ENCODE measurements at places on chromosomes 12 and 14.

GRCh38 chr14:98955741-98956070 is 316.3 kb downstream of the BCL11B start:
- DNase-seq = no peak

DNA sequence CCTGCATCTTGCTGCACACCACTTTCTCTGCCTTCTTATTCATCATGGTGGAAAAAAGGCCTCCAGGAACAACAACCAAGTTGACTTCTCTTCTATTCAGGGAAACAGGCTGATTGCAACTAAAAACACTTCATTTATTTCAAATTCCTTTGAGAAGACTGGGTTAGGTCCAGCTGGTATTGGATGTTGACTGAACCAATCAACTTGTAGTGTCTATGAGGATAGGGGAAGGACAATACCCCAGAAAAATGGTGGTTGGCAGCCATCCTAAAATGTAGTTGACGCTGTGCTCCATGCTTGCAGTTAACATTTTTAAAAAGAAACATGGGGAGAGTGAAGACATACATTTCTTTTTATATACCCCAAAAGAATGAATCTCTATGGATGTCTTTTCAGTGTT is 34.4 kb upstream of the CRADD start:
- no peak for DNase-seq

DNA sequence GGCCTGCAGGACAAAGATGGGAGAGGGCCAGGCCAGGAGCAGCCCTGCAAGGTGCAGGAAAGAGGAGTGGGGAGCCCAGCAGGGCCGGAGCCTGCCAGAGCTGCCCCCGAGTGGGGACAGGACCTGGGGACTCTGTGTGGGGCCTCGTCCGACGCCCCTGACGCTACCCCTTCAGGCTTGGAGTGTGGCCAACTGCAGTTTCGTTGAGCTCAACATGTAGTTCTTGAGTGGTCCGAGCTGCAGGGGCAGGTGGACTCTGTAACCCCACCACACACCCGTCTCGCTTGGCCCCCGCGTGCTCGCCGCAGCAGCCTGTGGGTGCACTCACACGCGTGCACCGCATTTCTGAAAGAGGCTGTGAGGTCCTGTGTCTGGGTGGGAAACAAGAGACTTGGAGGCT is 2.0 kb downstream of the ASPG start:
- DNase-seq = no peak

GRCh38 chr12:104736307-104736706 is 221.8 kb downstream of the SLC41A2 start:
- no peak for DNase-seq

DNA sequence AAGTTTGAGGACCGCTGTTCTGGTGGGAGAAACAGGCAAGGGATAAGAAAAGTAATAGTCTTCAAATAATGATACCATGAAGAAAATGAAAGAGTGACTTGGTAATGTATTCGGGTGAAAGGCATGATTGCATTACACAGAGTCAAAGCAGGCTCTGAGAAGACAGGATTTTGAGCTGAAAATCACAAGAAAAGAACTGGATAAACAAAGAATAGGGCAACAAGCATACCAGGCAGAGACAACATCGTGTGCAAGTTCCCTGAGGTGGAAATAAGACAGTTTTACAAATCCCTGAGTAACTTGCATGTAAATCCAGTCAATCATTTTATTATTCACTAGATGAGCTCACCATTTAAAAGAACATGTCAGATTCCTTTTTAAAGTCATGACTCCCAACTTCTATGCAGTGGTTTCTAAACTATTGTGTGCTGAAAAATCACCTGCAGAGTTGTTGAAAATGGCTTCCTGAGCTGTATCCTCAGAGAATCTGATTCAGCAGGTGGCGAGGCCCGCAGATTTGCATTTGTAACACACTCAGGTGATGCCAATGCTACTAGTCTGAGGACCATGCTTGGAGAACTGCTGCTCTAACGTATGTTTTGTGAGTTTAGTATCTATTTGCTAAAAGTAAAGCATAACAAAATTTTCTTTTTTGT is 133.0 kb upstream of the ABCD2 start:
- no peak for DNase-seq

GRCh38 chr12:45912774-45913173 is 77.6 kb downstream of the SCAF11 start:
- no peak for DNase-seq

- no peak for DNase-seq
Observed at GRCh38 chr12:132560364-132560613, 50.1 kb downstream of the LRCOL1 start.

- DNase-seq = no peak
Observed at GRCh38 chr12:42322567-42322966, 3.3 kb downstream of the ZCRB1 start.

GRCh38 chr14:59244581-59244980 is 56.1 kb downstream of the DAAM1 start:
- DNase-seq = no peak

DNA sequence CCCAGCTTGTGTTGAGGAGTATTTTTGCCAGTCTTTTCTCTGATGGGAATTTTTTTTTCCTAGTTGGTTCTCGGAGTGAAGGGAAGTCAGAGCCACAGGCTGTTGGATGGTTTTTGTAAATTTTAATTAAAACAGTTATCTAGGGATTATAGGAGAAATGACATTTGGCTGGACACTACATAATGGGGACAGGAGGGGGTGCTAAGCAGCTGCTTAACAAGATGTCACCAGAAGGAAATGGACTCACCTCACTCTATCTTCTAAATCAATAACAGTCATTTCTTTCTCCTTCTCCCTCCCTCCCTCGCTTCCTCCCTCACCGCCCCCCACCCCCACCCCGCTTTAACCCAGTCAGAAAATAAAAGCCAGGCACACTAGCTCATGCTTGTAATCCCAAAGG is 93.4 kb upstream of the TMEM233 start:
- no peak for DNase-seq

GRCh38 chr12:108310489-108310888 is 28.6 kb downstream of the CMKLR1 start:
- no peak for DNase-seq
